Fibroblast of skin of abdomen (primary cell): ENCODE measurements at places on chromosomes 11 and 22.
A peak's percentile ranks its signal among the peaks of the same experiment; 100 is the strongest.

DNA sequence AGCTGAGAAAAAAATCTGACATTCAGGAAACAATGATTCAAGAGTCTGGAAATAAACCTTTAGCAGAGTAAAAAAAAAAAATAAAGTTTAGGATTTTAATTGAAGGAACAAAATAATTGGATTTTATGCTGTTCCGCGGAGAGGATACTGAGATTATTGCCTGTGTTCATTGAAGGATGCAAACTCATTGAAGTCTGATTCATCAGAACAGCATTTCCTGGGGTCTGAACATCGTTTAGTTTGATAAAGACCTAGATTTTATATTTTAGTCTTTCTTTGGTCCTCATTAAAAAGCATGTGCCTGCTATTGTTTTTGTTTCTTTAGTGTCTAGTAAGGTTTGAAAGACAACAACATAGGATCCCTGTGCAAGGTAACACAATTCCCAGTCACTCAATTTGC is 4.5 kb downstream of the TLCD5 start:
- DNase-seq, result no peak

GRCh38 chr11:65119670-65119995 is 2.1 kb upstream of the ZNHIT2 start:
- DNase-seq, result no peak

DNA sequence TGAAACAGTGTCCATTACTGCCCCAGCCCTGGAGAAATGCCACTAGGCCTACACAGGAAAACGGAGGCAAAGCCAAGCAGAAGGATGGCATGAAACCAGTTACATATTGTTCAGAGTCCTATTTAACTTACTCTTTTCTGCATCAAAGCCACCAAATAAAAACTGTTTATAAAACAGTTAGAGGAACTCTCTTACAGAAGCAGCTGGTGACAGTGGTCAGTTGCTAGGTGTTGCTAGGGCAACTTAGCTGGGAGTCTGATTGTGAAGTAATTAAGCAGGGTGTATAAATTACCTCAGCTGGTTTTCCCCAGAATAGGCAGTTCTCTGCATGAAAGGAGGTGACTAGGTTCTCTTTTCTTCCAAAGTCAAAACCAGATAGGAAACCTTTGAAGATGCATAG is 115.6 kb upstream of the ZBED5 start:
- DNase-seq, result no peak

DNA sequence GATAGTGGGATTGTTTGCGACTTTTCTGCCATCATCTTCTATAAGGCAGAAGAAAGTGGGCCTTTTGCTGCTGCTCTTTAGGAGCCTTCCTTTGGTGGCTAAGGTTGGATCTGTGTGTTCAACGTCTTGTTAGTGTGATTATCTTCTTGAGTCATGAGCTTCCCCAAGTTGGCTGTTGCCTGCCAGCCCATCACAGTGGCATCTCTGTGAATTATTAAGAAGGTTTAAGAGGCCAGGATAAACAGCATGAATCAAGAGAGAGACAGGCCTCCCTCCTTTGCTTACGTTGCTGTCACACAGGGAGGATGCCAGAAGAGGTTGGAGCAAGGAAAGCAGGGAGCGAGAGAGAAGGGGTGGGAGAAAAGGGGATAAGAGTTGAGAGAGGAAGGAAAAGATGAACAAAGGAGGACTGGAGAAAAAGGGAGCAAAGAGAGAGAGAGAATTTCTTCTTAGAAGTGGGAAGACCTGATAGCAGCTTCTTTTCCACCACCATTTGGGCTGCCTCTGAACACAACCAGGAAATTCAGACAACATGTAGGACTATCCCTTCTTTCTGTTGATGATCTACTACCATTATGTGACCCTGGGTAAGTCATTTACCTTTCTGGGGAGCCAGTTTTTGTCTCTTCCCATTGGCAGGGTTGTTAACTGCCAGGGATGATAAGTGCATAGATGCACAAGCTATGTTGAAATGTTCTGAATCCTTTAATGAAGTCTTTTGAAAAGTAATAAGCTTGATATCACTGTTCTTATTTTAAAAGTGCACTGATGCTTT is 126.5 kb downstream of the NAV2 start:
- DNase-seq, result no peak

GRCh38 chr22:26291940-26292666 is 122.8 kb downstream of the SEZ6L start:
- no peak for DNase-seq

DNA sequence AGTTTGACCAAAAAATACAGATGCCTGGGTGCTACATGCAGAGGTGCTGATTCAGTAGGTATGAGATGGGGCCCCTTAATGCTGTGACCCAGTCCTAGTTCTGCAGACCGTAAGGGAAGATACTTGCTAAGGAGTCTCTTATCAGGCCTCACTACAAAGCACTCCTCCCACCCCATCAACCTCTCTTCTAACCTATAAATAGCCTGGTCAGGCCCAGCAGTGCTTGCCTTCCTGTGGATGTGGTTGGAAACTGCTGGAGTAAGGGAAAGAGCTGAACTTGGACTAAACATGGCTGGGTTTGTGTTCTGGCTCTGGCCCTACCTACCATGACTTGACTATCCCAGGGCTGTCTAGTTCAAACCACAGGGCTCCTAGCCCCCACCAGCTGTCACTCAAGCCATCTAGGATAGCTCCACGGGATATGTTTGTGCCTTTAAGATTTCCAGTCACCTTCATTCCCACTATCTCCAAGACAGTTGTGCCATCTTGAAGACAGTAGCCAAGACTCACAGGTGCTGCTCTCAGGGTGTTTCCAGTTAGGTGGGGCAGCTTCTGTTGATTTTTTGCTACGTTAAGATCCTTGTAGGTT is 9.5 kb upstream of the DKK3 start:
- no peak for DNase-seq

DNA sequence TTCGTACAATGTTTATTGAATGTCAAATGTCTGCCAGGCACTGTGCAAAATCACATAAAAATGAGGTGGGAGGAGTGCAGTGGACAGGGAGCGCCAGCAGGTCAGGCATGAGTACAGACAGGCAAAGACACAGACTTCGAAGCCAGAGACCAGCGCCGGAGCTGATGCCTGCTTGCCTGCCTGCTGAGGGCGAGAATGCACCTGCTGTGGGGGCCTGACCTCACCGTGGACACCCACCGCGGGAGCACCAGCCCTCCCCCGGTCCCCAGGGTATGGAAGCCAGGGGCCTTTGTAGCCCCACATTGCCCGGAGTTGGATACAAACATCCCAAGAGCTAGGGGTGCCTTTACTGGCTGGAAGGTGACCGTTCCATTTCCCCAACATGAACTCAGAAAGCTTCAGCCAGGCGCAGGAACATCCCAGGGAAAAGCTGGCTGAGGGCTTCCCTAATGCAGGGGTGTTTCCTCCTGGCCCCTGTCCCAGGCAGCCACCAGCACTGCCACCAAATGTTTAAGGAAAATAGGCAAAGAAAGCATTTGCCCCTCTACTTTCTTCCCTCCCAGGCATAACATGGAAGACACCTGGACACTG is 17.9 kb downstream of the IFITM10 start:
- DNase-seq, result no peak

DNA sequence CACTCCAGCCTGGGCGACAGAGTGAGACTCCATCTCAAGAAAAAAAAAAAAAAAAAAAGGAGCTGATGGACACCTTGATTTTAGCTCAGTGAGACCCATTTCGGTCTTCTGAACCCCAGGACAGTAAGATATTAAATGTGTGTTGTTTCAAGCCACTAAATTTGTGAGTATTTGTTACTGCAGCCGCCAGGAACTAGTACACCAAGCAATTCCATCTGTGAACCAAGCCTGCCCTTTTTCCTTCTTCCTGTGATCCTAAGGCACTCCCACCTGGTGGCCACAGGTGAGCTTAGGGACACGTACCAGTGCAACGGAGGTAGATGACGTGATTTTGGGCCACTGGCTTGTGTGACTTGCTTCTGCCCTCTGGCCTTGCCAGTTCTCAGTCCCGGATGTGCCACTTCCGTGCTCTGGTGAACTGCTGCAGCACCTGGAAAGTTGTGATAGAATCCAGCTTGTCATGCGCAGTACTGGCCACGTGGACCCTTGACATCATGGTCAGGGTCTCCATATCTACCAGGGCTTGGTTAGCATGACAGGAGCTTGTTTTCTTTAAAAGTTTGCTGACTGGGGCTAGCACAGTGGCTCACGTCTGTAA is 19.6 kb upstream of the ATXN10 start:
- no peak for DNase-seq

GRCh38 chr11:45181889-45182550 is 35.6 kb downstream of the PRDM11 start:
- DNase-seq, result no peak

DNA sequence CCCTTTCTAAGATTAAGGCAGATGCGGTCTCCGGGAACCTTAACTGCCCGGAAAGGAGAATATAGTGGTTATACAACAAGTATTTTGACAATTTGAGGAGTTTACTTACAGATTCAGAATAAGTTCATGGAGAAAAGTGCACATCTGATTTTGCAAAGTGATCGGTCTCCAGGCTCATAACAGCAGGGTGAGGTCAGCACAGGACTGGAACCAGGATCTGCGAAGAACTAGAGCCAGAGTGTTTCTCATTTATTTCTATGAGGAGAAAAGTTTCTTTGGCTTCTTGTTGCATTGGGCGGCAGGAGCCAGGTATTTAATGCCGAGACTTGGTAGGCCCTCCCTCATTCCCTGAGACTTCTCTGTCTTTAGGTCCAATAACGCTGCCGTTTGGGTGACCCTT is 3.7 kb downstream of the ADAMTS15 start:
- DNase-seq, result no peak

DNA sequence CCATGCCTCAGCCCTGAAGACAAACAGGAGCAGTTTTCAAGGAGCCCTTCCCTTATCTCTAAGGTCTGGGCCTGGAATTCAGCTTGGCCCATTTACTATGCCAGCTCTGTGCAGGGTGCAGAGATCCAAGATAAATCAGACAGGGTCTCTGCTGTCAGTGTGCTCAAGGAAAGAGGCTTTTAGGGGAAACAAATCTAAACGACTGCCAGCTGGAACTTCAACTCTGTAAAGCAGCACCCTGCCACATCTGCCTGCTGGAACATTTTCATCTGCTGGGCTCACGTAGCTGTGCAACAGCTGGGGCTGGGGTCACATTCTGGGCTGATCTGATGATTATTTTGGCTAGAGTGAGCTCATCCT is 19.8 kb upstream of the EHF start:
- peak; percentile 22 for DNase-seq

- no peak for DNase-seq
Measured at GRCh38 chr11:132050577-132051165, 680.3 kb downstream of the NTM start.

- peak; percentile 56 for DNase-seq
Measured at GRCh38 chr11:130314184-130314749, 450 bp downstream of the ZBTB44 start.

DNA sequence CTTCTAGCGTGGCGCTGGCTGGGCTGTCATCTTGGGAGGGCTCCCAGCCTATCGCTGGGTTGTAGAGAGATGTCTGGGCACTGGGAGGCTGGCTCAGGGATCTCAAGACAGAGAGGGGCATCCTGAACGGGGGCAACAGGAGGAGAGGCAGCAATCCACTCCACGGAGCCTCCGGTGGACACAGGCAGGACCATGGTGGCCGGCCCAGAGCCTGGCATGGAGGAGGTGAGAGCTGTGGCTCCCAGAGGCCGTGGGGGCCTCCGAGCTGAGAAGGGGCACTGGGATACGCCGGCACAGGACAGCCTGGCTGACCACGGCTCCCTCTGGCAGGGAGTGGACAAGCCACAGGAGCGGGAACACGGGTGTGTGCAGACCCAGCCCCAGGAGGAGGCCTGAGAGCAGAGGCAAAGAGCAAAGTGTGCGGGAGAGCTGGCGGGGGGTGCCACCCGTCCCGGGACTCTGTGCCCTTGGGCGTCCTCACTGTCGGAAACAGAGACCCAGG is 9.1 kb downstream of the MRGPRF start:
- no peak for DNase-seq

- peak; percentile 35 for DNase-seq
Measured at GRCh38 chr11:12137938-12138731, 27.7 kb downstream of the MICAL2 start.

GRCh38 chr22:36544107-36544620 is 15.2 kb upstream of the EIF3D start:
- DNase-seq, result peak; percentile 50

DNA sequence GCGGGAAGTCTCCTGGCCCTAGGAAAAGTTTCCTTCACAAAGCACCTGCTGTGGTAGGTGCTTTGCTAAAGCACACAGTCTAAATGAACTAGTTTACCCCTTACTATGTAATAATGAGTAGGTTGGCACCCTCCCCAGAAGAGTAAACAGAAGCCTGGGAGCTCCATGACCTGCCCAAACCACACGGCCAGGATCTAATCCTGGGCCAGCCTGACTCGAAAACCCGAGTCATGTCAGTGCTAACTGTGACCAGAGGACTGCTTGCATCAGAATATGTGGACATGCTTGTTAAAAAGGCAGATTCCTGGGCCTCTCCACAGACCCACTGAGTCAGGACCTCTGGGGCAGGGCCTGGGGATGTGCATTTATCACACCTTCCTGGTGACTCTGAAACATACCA is 67.7 kb downstream of the PANX1 start:
- no peak for DNase-seq

- DNase-seq, result no peak
Measured at GRCh38 chr11:87142594-87142993, 104.9 kb downstream of the TMEM135 start.

- DNase-seq, result no peak
Measured at GRCh38 chr22:23704829-23705228, 14.0 kb downstream of the RGL4 start.

DNA sequence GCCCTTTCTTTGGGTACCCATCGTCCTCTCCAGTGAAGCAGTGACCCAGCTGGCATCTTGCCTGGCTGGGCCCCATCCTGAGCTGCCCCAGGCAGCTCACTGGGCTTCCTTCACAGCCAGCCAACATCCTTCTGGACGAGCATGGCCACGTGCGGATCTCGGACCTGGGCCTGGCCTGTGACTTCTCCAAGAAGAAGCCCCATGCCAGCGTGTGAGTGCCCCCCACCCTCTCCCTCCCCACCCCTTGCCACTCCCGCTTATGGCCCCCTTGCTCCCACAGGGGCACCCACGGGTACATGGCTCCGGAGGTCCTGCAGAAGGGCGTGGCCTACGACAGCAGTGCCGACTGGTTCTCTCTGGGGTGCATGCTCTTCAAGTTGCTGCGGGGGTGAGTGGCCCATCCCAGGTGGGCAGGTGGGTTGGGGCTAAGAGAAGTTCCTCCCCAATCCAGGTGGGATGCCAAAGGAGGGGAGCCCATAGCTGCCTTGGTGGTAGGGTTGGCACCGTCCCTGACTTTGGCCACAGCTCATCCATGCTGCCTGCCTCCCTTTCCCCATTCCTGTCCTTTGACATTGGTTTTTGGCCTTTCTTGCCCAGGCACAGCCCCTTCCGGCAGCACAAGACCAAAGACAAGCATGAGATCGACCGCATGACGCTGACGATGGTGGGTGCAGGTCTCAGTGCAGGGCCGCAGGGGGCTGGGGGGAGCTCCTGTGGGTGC is 6.8 kb upstream of the ANKRD13D start:
- no peak for DNase-seq
